ENCODE measurements at places on chromosomes 6 and 20.

- no peak for DNase-seq
These were observed 322.2 kb downstream of the NRN1 start for GRCh38 chr6:5684320-5685053.

DNA sequence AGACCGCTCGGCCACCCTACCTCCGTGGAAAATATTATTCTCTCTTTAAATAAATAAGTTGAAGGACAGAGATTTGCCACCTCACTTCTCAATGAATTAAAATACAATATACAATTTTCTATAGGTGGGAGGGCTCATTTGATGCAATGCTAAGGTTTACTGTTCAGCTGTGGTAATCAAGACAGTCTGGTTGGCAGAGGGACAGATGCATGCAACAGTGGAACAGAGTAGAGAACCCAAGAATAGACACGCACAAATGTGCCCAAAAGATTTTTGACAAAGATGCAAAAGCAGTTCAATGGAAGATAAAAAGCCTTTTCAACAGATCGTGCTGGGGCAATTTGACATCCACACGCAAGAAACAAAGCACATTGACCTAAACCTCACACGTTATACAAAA, 145.2 kb downstream of the CEBPB start:
- no peak for DNase-seq

GRCh38 chr6:11514672-11515071, 22.9 kb upstream of the TMEM170B start:
- DNase-seq, result no peak

- DNase-seq, result no peak
These were observed 208.8 kb downstream of the DLL1 start for GRCh38 chr6:170082067-170082466.

GRCh38 chr6:148807784-148808183, 61.0 kb downstream of the UST start:
- no peak for DNase-seq
